NCI-H1048 (cell line): ENCODE measurements at places on chromosomes 12 and 14.

DNA sequence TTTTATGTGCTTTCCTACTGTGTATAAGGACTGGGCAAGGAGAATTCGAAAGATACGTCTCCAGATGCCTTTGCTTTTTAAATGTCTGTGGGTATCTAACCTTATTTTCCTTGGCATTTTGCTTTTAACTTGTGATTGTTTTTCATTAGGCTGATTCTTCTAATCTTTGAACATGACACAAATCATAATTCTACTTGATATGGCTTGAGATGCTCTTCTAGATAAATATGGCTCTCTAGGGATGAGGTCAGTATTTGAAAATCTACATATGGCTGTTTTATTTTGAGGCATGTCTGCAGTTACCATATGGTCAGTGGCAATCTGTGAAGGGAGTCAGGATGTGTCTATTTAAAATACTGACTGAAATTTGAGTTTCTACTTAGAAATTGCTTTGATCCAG is 139.2 kb downstream of the SLC2A13 start:
- DNase-seq, result no peak

GRCh38 chr14:30519961-30520360 is 39.0 kb upstream of the G2E3 start:
- no peak for DNase-seq

DNA sequence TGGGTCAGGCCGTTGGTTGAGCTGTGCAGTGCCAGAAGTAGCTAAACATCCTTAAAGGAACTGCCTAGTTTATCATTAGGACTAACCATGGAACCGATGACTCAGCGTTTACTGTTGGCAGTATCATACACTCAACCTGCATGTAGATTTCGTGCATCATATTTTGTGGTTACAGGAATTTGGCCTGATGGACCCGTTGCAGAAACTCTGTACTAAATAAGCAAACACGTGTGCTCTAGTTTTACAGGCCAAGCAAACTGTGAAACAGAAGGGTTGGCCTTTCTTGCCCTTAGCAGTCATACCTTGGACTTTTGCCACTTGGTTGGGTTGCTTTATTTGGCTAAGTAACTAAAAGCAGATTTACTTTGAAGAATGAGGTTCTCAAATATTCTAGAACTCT is 35.6 kb downstream of the DGLUCY start:
- no peak for DNase-seq

GRCh38 chr12:45105996-45106395 is 55.1 kb upstream of the DBX2 start:
- DNase-seq, result no peak

GRCh38 chr12:127235761-127236160 is 1031.2 kb upstream of the TMEM132C start:
- no peak for DNase-seq

GRCh38 chr12:107891967-107892366 is 117.5 kb downstream of the ASCL4 start:
- DNase-seq, result no peak

- no peak for DNase-seq
Measured at GRCh38 chr12:109503611-109504010, 26.2 kb downstream of the UBE3B start.

GRCh38 chr12:153080-153746 is 60.7 kb downstream of the SLC6A12 start:
- no peak for DNase-seq

GRCh38 chr14:36626151-36626550 is 35.5 kb upstream of the PAX9 start:
- no peak for DNase-seq
